ENCODE measurements at places on chromosomes 16 and 17.

GRCh38 chr17:30021708-30022317 is 80.4 kb downstream of the EFCAB5 start:
- DNase-seq: peak; percentile 19

DNA sequence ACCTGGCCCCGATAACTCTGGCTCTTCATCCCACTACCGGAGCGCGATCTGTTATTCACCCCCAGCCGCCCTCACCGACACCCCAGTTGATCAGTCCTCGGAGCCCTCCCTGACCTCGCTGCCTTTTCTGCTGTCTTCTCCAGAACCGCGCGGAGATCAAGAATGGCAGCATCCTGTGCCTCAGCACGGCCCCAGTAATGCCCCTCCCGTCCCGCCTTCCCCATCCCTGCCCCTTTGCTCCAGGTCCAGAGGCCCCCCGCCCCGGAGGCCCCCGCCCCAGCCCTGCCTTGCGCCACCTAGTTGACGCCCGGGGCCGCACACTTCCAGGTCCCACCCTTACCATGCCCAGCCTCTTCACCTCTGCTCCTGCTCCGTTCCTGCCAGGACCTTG is 872 bp downstream of the ELMO3 start:
- DNase-seq: no peak

GRCh38 chr17:20156196-20157000 is 147.2 kb downstream of the SPECC1 start:
- DNase-seq: peak; percentile 21

GRCh38 chr17:67238991-67239390 is 6.0 kb downstream of the HELZ start:
- peak; percentile 21 for DNase-seq

DNA sequence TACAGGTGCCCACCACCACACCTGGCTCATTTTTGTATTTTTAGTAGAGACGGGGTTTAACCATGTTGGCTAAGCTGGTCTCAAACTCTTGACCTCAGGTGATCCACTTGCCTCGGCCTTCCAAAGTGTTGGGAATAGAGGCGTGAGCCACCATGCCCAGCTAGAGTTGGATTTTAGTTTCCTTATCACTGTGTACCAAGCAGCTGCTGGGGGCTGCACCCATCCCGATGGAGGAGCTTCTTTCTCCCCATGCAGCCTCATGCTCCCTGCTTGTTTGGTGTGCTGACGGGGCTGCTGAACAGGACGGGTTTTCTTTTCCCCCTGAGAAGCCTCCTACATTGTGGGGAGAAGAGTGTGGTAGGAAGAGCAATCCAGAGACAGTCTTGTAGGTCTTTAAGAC is 173.2 kb downstream of the LGALS9B start:
- DNase-seq: no peak

DNA sequence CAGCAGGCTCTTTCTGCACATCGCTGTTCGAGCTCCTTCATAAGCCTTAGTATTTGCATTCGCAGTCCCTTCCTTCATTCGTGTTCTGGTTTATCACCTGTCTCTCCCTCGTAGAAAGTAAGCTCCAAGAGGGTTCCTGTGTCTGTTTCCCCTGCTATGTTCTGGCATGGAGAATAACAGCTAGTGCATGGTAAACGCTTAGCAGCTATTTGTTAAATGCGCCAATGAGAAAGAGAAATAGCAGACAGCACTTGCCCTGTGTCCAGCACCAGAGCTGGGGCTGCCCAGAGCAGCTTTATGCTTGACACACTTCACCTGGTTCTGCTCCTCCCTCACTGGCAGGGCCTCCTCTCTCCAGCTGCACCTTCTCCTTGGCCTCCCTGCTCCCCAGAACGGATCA is 5.5 kb downstream of the ZNF688 start:
- DNase-seq: no peak

DNA sequence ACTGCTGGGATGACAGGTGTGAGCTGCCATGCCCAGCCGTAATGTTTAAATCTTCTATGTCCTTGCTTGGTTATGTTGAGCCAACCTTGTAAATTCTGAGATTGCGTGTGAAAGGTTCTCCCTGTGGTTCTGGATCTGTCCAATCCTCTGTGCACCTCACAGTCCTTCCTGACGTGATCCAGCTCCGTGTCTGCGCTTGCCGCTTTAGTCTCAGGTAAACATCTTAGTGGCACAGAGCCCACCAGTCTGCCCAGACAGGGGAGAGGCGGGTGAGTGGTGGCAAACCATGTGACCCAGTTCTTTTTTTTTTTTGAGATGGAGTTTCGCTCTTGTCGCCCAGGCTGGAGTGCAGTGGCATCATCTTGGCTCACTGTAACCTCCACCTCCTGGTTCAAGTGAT is 13.9 kb downstream of the SLC25A10 start:
- DNase-seq: no peak

- DNase-seq: no peak
These were observed 426.6 kb upstream of the CDH11 start for GRCh38 chr16:65548470-65548869.

- DNase-seq: no peak
These were observed at the start of gene MT1A for GRCh38 chr16:56637814-56638750. Gene MT1A, plus strand, starts transcription at chr16:56638666. Its CDS starts 73 bp downstream, at chr16:56638739.

GRCh38 chr16:27776556-27777225 is 226.7 kb downstream of the KATNIP start:
- no peak for DNase-seq

GRCh38 chr17:60077226-60077625 is 1.5 kb downstream of the HEATR6 start:
- DNase-seq: peak; percentile 9

GRCh38 chr17:67413388-67413787 is 36.3 kb downstream of the PITPNC1 start:
- no peak for DNase-seq

- no peak for DNase-seq
These were observed 590 bp downstream of the KRT33B start for GRCh38 chr17:41369023-41369422.

DNA sequence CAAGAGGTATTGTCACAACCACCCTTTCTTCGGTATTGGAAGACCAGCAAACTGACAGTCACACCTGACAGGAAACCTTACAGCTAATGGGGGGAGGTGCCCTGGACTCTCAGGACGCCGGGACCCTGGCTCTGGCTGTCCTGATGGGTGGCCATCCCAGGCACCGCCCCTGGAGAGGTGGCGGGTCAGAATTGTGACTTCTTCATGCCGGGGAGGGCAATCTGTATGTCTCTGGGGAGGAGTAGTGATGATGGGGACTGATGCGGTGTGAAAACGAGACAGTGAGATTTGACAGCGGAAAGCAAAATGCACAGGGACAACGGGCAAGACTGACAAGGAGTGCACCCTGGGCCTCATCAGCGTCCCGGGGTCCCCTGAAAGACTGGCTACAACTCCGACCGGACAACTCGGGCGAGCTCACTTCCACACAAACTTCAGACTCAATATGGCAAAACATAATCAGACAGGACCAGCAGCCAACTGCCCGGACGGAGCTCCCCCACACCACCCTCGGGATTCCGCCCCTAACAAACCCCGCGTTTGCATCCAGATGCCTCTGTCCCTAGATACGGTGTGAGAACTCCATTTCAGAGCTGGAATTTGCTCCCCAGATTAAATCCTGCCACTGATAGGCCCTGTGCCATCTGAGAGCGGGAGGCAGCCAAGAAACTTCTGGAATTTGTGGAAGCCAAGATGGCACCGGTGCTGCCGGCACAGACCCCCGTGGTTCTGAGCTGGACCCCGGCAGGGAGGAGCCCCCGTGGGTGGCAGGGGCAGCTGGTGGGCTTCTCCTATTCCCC is 83.6 kb upstream of the CREBBP start:
- DNase-seq: no peak

GRCh38 chr16:49834531-49835151 is 21.3 kb downstream of the ZNF423 start:
- no peak for DNase-seq

DNA sequence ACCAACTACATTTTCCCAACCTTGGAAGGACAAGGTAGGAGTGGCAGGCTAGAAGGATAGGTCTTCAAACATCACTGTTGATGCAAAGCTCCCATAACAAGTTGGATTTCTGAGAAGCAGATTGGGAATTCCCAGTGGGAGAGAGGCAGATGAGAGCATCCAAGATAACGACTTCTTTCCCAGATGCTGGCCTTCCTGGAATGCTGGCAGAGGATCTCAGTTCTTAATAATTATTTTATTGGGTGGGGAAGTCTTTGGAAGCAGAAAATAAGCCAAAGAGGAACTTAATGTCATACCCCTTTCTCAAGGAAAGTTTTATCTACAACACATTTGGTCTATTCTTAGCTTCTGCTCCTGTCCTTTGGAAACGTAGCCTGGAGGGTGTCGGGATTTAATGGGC is 64.5 kb downstream of the MPRIP start:
- no peak for DNase-seq

- no peak for DNase-seq
These were observed 2.6 kb upstream of the CHAD start for GRCh38 chr17:50471009-50471905.

DNA sequence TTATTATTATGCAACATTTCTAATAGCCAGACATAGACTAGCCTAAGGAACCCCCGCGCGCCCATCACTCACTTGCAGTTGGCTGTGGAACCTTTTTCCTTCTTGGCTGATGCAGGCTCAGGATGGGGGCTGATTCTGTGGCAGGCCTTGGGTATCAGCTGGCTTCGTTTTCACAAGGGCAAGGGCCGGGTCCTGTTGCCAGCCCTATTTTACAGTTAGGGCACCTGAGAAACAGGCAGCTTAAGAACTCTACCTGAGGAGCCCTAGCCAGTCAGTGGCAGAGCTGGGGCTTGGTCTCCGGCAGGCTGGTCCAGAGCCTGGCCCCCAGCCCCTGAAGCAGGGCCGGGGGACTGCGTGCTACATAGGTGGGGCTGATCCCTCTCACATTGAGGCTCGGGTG is 28.7 kb downstream of the ADGRG5 start:
- no peak for DNase-seq

DNA sequence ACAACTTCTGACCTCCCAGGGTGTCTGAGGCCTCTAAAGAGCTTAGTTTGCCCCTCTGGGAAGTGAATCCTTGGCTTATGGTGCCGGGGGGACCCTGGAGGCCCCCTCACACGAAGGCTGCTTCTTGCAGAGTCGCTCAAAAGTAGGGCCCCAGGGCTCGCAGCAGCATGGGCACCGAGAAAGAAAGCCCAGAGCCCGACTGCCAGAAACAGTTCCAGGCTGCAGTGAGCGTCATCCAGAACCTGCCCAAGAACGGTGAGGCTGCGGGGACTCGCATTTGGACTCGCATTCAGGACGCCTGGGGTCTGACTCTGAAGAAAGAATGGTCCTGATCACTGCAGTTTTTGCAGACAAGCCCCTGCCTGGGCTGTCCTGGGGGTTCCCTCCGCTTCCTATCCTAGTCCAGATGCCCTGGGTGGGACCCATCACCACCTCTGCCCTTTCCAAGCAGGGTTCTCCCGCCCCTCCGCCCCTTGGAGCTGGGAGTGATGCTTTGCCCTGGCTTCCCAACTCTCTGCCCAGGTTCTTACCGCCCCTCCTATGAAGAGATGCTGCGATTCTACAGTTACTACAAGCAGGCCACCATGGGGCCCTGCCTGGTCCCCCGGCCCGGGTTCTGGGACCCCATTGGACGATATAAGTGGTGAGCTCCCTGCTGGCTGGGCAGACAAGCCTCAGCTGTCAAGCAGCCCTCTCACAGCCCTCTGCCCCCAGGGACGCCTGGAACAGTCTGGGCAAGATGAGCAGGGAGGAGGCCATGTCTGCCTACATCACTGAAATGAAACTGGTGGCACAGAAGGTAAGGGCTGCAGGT is 698 bp downstream of the ACBD4 start:
- DNase-seq: no peak

DNA sequence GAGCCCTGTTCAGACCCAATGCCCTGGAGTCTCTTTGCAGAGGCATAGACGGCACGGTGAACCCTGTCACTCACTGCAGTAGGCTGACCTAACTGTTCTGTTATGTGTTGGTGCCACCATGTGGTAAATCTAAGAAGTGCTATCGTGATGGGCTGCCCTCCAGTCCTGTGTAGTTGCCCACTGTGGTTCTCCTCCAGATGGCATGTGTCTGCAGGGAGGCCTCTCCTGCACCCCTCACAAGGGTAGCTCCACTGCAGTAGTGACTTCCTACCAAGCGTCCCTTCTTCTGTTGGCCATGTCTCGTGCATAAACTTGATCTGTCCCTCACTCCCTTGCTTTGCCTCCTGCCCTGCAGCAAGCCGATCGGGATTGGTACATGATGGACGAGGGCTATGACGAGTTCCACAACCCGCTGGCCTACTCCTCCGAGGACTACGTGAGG is 5.8 kb downstream of the DHX38 start:
- DNase-seq: peak; percentile 33

GRCh38 chr16:71723537-71724319 is 773 bp downstream of the PHLPP2 start:
- DNase-seq: peak; percentile 78

DNA sequence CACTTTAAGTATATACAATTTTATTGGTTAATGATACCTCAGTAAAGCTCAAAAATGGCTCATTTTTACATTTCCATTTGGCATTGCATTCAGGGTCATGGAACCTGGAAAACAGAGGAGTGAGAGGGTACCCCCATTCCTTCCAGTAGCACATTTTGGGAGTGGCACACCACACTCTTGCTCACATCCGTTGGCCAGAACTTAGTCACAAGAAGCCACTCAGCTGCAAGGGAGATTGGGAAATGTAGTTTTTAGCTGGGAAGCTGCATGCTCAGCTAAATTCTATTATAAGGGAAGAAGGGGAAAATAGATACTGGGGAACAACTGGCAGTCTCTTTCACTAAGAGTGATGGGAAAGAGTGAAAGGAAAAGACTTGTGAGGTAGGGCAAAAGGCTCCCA is 102.5 kb upstream of the TMEM97 start:
- DNase-seq: no peak

DNA sequence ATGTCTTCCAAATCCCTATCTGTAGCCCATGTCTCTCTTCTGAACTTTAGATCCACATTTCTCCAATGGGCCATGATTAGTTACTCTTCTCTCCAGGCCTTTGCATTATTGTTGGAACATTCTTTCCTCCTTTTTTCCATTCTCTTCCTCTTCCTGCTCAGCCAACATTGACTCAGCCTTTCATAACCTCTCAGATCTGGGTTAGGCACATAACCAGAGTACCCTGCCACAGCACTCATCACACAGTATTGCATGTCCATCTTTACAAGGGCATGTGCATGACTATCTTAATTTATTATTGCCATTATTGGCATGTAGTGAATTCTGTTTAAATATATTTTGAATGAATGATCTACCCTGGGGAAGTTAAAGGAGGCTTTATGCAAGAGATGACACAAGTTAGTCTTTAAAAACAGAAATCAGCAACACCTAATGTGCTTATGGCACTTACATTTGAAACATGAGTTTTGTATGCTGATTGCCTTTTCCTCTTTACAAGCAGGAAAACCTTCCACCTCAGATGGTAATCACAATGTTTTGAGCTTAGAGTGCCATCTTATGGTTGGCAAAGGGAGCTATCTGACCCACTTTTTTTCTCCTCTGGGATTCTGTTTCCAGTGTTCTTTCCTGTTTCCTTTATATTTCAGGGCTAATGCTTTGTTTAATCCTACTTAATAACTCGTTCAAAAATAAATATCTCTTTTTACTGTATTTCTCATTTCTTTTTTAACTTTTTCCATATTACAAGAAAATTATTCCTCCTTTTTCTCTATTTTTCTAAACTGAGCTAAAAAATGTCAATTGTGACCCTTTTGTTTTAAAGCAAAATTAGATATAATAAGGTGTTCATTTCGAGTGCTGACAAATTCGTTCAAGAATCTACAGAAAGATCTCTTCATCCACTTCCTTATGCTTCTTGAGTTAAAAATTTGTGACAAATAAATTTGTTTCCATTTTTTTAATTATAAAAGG is 151.0 kb upstream of the RBL2 start:
- DNase-seq: peak; percentile 31

Measured in renal pelvis (tissue), 12 donors.